ENCODE measurements at places on chromosomes 16 and 17.

- DNase-seq, result no peak
Measured at GRCh38 chr17:51419476-51419875, 159.1 kb downstream of the UTP18 start.

- DNase-seq, result no peak
Measured at GRCh38 chr17:12046786-12047185, 26.1 kb downstream of the MAP2K4 start.

GRCh38 chr17:77753691-77754245 lies 204.7 kb upstream of the TNRC6C start:
- DNase-seq, result no peak

DNA sequence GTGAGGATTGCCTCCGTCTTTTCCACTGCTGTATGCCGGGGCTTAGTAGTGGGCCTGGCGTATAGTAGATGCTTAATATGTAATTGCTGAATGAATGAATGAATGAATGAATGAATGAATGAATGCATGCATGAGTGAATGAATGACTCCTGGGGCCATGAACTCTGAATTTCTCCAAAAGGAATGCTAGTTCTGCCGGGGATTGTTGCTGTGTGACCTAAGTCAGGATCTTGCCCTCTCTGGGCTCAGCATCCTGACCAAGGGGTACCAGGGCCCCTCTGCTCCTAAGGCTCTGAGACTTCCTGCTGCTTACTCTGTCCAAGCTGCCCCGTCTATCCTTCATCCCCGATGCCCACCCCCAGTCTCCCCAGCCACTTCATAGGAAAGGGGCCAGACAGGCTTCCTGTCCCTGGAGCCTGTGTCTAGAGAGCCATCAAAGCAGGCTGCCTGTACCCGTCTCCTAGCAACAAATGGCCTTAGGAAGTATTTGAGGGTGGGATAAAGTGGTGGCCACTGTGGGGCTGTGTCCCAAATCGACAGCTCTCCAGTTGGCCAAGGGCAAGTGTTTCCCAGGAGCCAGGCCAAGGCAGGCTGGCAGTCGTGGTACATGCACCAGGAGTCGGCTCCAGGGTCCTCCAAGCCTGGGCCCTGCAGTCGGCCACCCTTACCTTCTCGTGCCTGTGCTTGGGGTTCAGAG lies 11.6 kb upstream of the MPRIP start:
- DNase-seq, result no peak

- DNase-seq, result no peak
Measured at GRCh38 chr16:66968847-66969246, 7.8 kb downstream of the CES3 start.

DNA sequence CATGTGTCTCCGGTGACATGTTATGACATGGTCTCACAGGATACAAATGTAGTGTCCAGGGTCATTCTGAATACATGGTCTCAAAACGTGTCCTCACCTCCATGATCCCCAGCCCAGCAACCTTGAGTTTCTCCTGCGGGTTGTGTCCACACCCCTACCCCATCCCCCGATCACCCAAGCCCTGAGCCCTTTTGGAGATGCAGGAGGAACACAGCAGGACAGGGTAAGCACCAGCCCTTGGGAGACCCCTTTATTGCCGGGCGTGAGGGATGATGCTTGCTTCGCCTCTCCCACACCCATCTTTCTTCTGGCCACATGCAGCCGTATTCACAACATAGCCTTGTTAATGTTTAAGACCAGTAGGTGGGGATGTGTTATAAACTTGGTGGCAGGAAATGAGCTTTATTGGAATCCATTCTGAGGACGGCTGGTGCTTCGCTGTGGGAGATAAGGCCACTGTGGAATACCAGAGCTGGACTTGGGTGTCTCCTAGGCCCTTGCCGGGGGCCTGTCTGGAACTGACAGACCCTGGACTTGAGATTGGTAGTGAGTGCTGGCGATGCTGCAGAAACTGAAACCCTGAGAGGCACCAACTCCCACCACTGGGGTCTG lies 5.5 kb downstream of the TMEM132E start:
- DNase-seq, result peak; percentile 34

GRCh38 chr17:206941-207560 lies 25.6 kb upstream of the DOC2B start:
- no peak for DNase-seq

GRCh38 chr17:60229188-60229802 lies 79.5 kb downstream of the CA4 start:
- DNase-seq, result peak; percentile 13

DNA sequence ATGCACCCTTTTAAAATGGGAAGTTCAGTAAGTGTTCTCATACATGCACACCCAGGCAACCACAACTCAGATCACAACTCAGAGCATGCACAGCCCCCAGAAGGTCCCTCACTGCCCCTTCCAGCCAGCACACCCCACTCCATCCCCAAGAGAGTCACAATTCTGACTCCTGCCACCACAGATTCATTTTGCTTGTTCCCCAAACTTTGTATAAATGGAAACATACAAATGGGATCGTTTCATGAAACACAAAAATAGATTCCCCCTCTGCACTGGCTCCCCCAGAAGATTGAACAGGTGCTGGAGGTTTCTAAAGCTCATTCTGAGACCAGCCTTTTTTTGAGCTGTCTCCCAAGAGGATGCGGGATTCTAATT lies 3.3 kb upstream of the TNFRSF13B start:
- no peak for DNase-seq
